ENCODE measurements at places on chromosomes 5 and 9. TPM values are rescaled to one million over a fixed set of nuclear protein-coding genes. Genes with fewer than 3 reads are reported as not detected.

Gene ANXA2R
- total RNA-seq = 8.1 TPM

Gene IFNA2
- total RNA-seq = not detected

Gene SMIM3
- total RNA-seq = 0.34 TPM

Gene DOCK8
- total RNA-seq = 3.0 TPM

Gene GLDC
- 2.1 TPM for total RNA-seq

Gene MROH2B
- not detected for total RNA-seq

Gene CDC20B
- not detected for total RNA-seq

Gene SLC44A1
- 21.2 TPM for total RNA-seq

All from mammary microvascular endothelial cell (primary cell).